Stimulated activated CD8-positive, alpha-beta memory T cell treated with anti-CD3 and anti-CD28 coated beads, Interleukin-4, amount 100 ng/mL, for 4 hours (primary cell): ENCODE measurements at places on chromosomes 13 and 19.

- no peak for DNase-seq
Measured at GRCh38 chr13:27712421-27712820, 79.9 kb upstream of the GSX1 start.

DNA sequence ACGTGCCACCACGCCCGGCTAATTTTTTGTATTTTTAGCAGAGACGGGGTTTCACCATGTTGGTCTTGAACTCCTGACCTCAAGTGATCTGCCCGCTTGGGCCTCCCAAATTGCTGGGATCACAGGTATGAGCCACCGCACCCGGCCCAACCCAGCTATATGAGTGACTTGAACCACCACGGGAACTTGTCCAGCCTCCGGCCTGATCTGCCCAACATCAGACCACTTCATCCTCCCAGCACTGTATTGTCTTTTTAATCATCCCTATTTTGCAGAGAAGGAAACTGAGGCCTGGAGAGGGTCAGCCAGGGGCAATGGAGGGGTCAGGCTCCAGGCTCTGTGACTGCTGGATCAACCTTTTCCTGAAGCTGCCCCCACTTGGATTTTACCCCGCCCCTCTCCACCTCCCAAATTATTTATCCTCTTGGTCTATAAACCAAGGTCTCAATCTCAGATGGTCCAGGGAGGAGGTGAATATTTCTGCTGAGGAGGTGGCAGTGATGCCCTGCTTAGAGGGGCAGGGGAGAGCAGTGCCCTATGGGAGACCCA, 893 bp upstream of the PLIN3 start:
- no peak for DNase-seq

GRCh38 chr13:108981407-108981806, 352.0 kb downstream of the MYO16 start:
- DNase-seq = no peak

- no peak for DNase-seq
Measured at GRCh38 chr19:31292639-31293185, 56.5 kb downstream of the TSHZ3 start.

DNA sequence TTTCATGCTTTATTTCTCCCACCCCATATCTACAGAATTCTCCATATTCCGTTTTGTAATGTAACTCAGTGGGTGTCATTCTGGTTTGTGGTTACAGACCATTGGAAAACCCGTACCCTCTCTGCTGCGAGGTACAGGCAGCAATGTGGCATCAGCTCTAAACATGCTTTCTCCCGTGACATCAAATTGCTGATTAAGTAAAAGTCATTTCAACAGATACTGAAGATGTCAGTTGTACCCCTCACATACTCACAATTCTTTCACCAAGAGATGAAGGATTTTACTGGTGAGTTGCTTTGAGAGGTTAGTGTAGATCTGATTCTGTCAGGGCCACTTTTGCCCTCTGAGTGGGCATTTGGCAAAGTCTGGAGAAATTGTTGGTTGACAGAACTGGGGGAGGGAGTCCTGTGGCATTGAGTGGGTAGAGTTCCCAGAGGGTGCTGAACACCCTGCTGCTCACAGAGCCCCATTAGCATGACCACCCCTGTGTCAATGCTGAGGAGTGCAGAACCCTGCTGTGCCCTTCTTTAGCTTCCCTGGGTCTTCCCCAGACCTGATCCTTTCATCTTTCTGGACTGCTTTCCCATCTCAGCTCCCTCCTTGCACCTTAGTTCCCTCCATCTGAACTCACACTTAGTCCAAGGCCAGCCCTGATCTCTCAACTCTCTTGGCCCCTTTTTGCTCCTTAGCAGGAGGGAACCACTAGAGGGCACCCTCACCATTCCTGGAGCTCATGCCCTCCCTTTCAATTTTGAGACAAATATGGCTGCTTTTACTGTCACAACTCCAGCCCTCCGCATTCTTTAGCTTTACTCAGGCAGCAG, 39.9 kb upstream of the CEACAM8 start:
- no peak for DNase-seq

DNA sequence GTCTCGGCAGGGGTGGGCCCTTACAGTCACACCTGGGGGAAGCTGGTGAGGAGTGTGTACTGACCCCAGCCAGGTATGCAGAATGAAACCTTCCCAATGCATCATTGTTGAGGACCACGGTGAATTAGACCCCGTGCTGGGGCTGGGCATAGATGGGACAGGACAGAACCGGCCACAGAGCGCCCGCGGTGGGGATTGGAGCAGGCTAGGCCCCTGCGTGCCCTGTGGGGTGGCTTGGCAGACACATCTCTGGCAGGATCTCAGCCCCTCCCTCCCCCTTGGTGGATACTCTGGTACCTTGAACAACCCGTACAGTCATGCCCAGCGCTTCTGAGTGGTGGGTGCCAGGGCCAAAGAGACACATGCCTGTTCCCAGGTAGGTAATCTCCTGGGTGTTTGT, 200.6 kb downstream of the TEX29 start:
- no peak for DNase-seq

- no peak for DNase-seq
Measured at GRCh38 chr19:17835182-17836006, 12.4 kb downstream of the JAK3 start.

GRCh38 chr13:114124921-114125320, 7.5 kb downstream of the RASA3 start:
- DNase-seq = peak; percentile 68

GRCh38 chr13:30133554-30133912, 173.8 kb downstream of the KATNAL1 start:
- no peak for DNase-seq

- no peak for DNase-seq
Measured at GRCh38 chr13:20927596-20928257, 25.2 kb upstream of the XPO4 start.

DNA sequence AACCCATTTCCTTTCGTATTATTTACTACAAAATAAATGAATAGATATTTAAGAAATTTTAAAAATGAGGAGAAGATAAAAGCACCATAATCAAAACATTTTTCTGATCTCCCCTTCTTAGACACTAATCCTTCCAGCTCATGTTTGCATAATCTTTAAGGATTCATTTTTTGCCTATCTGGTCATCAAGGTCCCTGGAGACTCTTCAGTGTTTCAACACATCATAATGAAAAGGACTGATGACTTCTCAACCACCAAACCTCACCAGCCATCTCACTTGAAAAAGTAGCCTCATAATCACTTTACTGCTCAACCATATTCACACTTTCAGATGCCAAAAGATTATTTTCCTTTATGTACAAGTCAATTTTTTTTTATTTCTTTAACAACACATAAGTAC, 80.1 kb downstream of the DCLK1 start:
- no peak for DNase-seq

GRCh38 chr13:66926200-66926850, 303.8 kb downstream of the PCDH9 start:
- DNase-seq = no peak

DNA sequence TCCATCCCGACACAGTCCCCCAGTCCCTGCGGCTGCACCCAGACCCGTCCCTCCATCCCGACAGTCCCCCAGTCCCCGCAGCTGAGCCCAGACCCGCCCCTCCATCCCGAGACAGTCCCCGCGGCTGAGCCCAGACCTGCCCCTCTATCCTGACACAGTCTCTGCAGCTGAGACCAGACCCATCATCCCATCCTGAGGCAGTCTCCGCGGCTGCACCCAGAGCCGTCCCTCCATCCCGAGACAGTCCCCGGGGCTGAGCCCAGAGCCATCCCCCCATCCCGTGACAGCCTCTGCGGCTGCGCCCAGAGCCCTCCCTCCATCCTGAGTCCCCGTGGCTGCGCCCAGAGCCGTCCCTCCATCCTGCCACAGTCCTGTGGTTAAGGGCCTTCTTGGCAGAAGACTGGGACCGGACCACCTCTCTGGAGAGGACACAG, 28.8 kb upstream of the TMEM255B start:
- no peak for DNase-seq

GRCh38 chr19:3458229-3459088, 21.9 kb downstream of the SMIM24 start:
- DNase-seq = no peak

- DNase-seq = no peak
Measured at GRCh38 chr13:97719736-97720135, 233.7 kb upstream of the IPO5 start.

GRCh38 chr19:14821937-14822336, 13.0 kb downstream of the OR7A5 start:
- DNase-seq = no peak

DNA sequence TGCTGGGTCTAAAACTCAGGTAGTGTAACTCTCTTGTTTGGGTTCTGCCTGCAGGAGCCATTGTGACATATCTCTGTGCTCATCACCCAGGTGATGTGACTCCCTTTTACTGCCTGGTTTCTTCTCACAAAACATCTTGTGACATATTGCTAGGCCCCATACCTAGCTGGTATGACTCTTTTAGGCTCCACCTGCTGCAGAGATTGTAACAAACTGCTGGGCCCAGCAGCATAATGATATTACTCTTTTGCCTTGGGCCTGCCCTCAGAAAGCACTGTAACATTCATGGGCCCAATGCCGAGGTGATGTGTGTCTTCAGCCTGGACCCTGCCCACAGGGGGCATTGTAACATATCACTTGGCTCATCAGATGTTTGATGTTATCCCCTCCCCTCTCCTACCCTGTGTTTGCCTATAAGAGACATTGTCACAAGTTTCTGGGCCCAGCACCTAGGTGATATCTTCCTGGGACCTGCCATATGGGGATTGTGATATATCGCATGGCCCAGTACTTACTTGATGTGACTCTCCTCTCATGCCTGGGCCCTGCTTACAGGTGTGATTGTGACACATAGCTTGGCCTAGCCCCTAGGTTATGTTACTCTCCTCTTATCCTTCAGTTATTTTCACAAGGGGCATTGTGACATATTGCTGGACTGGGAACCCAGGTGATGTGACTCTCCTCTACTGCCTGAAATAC, 18.0 kb upstream of the ZNF681 start:
- no peak for DNase-seq

DNA sequence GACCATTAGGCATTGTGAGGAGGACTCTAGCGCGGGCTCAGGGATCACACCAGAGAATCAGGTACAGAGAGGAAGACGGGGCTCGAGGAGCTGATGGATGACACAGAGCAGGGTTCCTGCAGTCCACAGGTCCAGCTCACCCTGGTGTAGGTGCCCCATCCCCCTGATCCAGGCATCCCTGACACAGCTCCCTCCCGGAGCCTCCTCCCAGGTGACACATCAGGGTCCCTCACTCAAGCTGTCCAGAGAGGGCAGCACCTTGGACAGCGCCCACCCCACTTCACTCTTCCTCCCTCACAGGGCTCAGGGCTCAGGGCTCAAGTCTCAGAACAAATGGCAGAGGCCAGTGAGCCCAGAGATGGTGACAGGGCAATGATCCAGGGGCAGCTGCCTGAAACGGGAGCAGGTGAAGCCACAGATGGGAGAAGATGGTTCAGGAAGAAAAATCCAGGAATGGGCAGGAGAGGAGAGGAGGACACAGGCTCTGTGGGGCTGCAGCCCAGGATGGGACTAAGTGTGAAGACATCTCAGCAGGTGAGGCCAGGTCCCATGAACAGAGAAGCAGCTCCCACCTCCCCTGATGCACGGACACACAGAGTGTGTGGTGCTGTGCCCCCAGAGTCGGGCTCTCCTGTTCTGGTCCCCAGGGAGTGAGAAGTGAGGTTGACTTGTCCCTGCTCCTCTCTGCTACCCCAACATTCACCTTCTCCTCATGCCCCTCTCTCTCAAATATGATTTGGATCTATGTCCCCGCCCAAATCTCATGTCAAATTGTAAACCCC, 2.8 kb upstream of the CEACAM5 start:
- no peak for DNase-seq

- DNase-seq = no peak
Measured at GRCh38 chr13:40505196-40505595, 161.2 kb downstream of the FOXO1 start.

DNA sequence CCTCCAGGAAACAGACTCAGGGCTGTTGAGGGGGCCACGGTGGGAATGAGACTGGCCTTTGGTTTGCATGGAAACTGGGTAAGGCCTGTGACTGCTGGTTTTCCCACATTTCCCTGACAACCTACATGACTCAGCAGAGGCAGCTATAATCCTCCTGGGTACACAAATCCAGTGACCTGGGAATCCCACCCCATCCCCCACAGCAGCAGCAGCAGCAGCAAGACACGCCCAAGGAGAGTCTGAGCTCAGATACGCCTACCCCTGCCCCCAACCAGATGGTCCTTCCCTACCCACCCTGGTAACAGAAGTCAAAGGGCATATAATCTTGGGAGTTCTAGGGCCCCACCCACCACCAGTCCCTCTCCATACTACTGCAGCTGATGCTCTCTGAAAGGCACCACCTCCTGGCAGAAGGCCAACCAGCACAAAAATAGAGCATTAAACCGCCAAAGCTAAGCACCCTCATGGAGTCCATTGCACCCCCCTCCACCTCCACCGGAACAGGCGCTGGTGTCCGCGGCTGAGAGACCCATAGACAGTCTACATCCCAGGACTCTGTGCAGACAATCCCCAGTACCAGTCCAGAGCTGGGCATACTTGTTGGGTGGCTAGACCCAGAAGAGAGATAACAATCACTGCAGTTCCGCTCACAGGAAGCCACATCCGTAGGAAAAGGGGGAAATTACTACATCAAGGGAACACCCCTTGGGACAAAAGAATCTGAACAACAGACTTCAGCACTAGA, 237.2 kb upstream of the SPRY2 start:
- no peak for DNase-seq

DNA sequence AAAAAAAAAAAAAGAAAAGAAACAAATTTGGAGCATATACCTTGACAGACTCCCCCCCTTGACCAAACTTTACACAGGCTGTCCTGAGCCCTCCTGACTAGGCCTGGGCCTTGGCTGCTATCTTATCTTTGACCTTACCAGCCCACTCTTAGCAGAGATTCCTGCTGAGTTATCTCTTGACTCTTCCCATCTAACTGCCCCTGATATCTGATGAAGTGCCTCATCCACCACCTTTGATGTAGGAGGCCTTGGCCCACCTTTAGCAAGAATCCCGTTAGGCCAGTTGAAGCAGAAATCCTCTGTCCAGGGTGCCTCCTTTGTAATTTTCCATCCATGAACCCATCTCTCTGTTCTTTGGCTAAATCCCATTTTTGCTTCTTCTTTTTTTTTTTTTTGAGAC, 43.6 kb downstream of the NLRP12 start:
- DNase-seq = no peak

- no peak for DNase-seq
Measured at GRCh38 chr13:47206111-47206510, 309.3 kb upstream of the HTR2A start.

- no peak for DNase-seq
Measured at GRCh38 chr13:101394605-101395004, 21.7 kb downstream of the NALCN start.

- DNase-seq = no peak
Measured at GRCh38 chr19:33840783-33841182, 44.1 kb downstream of the KCTD15 start.

DNA sequence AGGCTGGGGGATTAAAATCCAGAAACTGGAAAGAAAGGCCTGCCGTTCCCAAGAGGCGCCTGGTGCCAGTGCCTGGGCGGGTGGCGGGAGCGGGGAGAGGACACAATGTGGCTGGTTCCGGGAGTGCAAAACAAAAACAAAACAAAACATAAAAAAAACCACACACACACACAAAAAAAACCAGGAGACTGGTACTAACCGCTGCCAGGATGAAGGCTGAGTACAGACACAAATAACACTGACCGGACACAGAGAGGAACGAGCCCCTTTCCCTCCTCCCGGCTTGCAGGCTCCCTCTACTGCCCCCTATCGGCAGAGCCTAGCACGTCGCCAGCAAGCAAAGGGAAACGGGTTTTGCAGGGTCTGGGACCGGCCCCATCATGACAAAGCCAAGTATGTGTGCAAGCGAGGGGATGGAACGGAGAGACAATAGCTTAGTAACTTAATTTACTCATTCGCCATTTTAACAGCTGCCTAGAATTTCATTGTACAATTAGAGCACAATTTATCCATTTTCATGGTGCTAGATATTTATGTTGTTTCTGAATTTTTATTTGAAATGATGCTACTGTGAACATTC, 17.9 kb upstream of the ZDHHC20 start:
- DNase-seq = peak; percentile 51
